Sigmoid colon (tissue), 7 donors: ENCODE measurements at places on chromosomes 4 and X. TPM values are rescaled to one million over a fixed set of nuclear protein-coding genes. Genes with fewer than 3 reads are reported as not detected.

The RNF212 gene
- total RNA-seq, result 8.9 TPM

The LANCL3 gene
- 7.2 TPM for total RNA-seq

The ASB11 gene
- total RNA-seq, result not detected

The CLIC2 gene
- 21.0 TPM for total RNA-seq

- H3K27me3 ChIP-seq, result no peaks in the 10 kb centered on the region
- H3K36me3 ChIP-seq, result no peaks in the 10 kb centered on the region
- H3K4me3 ChIP-seq, result no peak overlapping the region
- DNase-seq, result no peak
Observed at GRCh38 chrX:17242470-17242869, 132.5 kb upstream of the NHS start.

GRCh38 chr4:129453524-129454200 is 357.7 kb downstream of the C4orf33 start:
- no peaks in the 10 kb centered on the region for H3K4me1 ChIP-seq
- H3K27ac ChIP-seq, result no peak overlapping the region
- H3K27me3 ChIP-seq, result no peaks in the 10 kb centered on the region
- no peak overlapping the region for H3K4me3 ChIP-seq
- H3K36me3 ChIP-seq, result no peaks in the 10 kb centered on the region

GRCh38 chr4:124974152-124974551 is 261.6 kb upstream of the ANKRD50 start:
- H3K27ac ChIP-seq, result no peak overlapping the region
- no peaks in the 10 kb centered on the region for H3K27me3 ChIP-seq
- H3K36me3 ChIP-seq, result no peaks in the 10 kb centered on the region
- H3K4me1 ChIP-seq, result peaks cover 6% of the 10 kb centered on the region
- no peak overlapping the region for H3K4me3 ChIP-seq

- no peak overlapping the region for H3K4me3 ChIP-seq
- no peak for DNase-seq
- no peaks in the 10 kb centered on the region for H3K4me1 ChIP-seq
- H3K27me3 ChIP-seq, result no peaks in the 10 kb centered on the region
- peaks cover 100% of the 10 kb centered on the region for H3K36me3 ChIP-seq
Observed at GRCh38 chr4:56477192-56477702, 9.8 kb downstream of the SRP72 start.

- no peak overlapping the region for H3K4me3 ChIP-seq
- no peaks in the 10 kb centered on the region for H3K27me3 ChIP-seq
- H3K27ac ChIP-seq, result no peak overlapping the region
- H3K36me3 ChIP-seq, result peaks cover 13% of the 10 kb centered on the region
- H3K4me1 ChIP-seq, result no peaks in the 10 kb centered on the region
Observed at GRCh38 chr4:129077326-129077725, 16.0 kb downstream of the SCLT1 start.

DNA sequence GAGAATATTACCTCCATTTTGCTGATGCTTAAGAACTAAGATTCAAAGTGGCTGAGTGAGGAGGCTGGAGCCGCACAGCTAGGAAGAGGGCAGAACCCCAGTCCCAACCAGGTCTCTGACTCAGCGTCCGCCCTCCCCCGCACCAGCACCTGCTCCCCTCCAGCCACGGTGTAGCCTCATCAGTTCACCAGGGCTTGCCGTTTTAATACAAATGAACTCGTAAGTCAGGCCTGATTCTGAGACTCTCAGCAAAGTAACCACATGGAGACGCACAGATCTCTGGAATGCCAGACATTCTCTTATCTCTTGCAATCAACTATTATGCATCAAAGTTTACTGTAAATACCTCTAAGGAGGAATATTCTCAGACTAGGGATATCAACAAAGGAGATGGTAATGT is 52.4 kb downstream of the ENPP6 start:
- H3K27ac ChIP-seq, result no peak overlapping the region
- H3K27me3 ChIP-seq, result no peaks in the 10 kb centered on the region
- no peaks in the 10 kb centered on the region for H3K36me3 ChIP-seq
- peaks cover 7% of the 10 kb centered on the region for H3K4me1 ChIP-seq
- no peak for DNase-seq
- no peak overlapping the region for H3K4me3 ChIP-seq

GRCh38 chrX:45267007-45267406 is 66.3 kb upstream of the DIPK2B start:
- H3K27ac ChIP-seq, result no peak overlapping the region
- H3K4me3 ChIP-seq, result no peak overlapping the region
- H3K27me3 ChIP-seq, result no peaks in the 10 kb centered on the region

DNA sequence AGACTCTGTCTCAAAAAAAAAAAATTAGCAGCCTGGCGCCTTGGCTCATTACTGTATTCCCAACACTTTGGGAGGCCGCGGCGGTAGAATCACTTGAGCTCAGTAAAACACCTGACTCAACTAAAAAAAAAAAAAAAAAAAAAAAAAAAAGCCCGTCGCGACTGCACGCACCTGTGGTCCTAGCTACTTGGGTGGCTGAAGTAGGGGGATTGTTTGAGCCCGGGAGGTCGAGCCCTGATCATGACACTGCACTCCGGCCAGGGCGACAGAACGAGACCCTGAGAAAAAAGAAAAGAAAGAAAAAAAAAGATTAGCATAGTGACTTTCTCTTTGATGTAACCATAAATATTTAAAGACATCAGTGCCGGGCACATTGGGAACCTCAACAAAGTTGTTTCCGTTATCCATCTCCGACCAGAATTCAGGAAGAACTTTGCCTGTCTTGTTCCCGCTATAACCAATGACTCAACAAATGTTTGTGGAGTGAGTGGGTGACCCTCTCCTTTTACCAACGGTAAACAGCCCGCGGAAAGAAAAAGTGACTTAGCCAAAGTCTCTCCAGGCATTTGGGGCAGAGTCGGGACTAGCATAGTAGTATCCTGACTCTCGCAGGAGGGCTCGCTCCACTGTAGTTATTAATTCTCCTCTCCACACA is 553 bp upstream of the MED28 start:
- peak; percentile 76 for DNase-seq
- H3K27me3 ChIP-seq, result no peaks in the 10 kb centered on the region
- no peaks in the 10 kb centered on the region for H3K36me3 ChIP-seq
- H3K4me1 ChIP-seq, result no peaks in the 10 kb centered on the region
- peak overlapping the region; percentile 79 for H3K27ac ChIP-seq

- H3K27ac ChIP-seq, result no peak overlapping the region
- H3K36me3 ChIP-seq, result peaks cover 11% of the 10 kb centered on the region
Observed at GRCh38 chr4:88037447-88037846, 30.0 kb downstream of the PKD2 start.

DNA sequence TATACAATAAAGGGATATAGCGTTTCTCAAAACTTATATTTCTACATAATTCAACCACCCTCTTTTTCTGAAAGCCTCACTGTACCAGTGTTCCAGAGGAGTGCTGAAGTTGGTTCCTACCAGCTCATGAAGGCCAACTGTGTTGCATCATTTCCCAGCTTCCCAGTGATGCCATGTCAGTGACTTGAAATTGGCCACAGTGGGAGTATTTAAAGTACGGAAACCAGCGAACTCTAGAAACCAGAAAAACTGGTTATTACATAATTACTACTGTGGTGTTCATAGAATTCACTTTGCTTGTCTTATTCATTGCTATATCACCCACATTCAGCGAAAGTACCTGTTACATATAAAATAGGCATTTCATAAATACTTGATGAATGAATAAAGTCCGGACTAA is 135.4 kb downstream of the GC start:
- DNase-seq, result no peak
- no peaks in the 10 kb centered on the region for H3K36me3 ChIP-seq
- H3K27me3 ChIP-seq, result no peaks in the 10 kb centered on the region
- H3K27ac ChIP-seq, result no peak overlapping the region
- H3K4me3 ChIP-seq, result no peak overlapping the region

DNA sequence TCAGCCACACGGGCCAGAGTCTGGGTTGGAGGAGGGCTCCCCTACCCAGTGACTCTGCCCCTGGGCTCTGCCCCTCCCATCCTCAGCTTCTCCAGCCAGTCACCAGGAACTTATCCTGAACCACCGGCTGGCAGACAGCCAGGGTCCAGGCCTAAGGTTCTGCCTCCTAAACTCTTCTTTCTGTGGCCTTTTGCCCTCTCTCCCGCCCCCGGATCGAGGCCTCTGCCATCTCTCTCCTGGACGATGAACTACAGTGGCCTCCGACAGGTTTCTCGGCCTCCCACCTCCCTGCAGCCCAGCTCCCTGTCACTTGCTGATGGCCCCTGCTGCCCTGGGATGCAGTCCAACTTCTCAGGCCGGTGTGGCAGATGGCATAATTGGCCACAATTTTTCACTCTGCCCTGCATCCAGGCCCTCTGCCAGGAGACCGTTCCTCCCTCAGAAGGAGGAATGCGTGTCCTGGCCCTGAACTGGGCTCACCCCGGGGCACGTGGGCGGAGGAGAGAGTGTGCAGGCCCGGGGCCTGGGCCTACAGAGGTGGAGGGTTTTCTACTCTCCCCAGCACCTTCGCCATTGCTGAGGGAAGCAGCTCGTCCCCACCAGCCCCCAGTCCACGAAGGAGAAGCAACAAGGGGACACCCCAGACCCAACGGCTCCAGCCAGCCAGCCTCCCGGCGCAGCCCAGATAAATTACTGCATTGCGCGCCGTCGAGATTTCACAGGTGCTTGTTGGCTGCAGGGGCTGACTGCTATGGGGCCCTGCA is 81.9 kb upstream of the LRPAP1 start:
- no peaks in the 10 kb centered on the region for H3K4me1 ChIP-seq
- no peaks in the 10 kb centered on the region for H3K36me3 ChIP-seq
- peak; percentile 44 for DNase-seq
- H3K27ac ChIP-seq, result no peak overlapping the region

- H3K4me1 ChIP-seq, result no peaks in the 10 kb centered on the region
- no peak overlapping the region for H3K4me3 ChIP-seq
- DNase-seq, result no peak
- no peaks in the 10 kb centered on the region for H3K36me3 ChIP-seq
- H3K27ac ChIP-seq, result no peak overlapping the region
- H3K27me3 ChIP-seq, result no peaks in the 10 kb centered on the region
Observed at GRCh38 chr4:148333265-148333664, 108.9 kb downstream of the NR3C2 start.

DNA sequence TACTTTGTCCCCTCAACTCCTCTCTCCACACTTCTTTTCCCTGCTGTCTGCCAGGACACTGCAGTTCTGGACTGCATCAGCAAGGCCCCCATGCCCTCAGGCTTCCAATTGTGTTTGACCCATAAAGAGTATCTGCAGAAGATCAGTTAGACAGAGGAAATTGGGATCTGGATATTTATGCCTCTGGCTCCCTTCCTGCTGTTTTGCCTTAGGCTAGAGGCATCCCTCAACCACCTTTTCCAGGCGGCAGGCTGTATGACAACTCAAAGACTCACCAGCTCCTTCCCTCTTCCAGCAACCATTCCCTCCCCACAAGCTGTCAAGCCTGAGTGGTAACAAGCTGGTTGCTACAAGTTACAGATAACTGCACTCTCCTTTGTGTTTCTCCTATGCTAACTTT is 66.4 kb upstream of the NDP start:
- H3K36me3 ChIP-seq, result no peaks in the 10 kb centered on the region
- no peaks in the 10 kb centered on the region for H3K4me1 ChIP-seq
- DNase-seq, result no peak
- no peak overlapping the region for H3K4me3 ChIP-seq
- H3K27ac ChIP-seq, result no peak overlapping the region
- no peaks in the 10 kb centered on the region for H3K27me3 ChIP-seq

DNA sequence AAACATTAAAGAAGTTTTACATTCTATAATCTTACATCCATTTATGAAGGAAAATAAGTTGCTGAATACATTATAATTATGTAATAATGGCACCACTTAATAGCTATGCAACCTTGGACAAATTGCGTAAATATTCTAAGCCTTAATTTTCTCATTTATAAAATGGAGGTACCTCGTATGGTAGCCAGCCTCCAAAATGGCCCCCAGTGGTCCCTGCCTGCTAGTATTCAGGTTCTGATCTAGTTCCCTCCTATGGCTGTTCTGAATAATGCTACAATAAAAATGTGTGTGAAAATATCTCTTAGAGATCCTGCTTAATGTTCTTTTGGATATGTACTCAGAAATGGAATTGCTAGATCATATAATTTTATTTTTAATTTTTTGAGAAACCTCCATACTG is 11.0 kb upstream of the NKX3-2 start:
- DNase-seq, result no peak
- H3K27me3 ChIP-seq, result no peaks in the 10 kb centered on the region
- H3K4me1 ChIP-seq, result no peaks in the 10 kb centered on the region
- H3K27ac ChIP-seq, result no peak overlapping the region
- H3K36me3 ChIP-seq, result no peaks in the 10 kb centered on the region
- H3K4me3 ChIP-seq, result no peak overlapping the region

GRCh38 chr4:13117185-13117584 is 367.0 kb downstream of the RAB28 start:
- H3K4me3 ChIP-seq, result no peak overlapping the region
- no peaks in the 10 kb centered on the region for H3K36me3 ChIP-seq
- no peak for DNase-seq
- no peak overlapping the region for H3K27ac ChIP-seq

GRCh38 chr4:123325241-123325681 is 71.3 kb upstream of the SPRY1 start:
- no peak for DNase-seq
- H3K36me3 ChIP-seq, result no peaks in the 10 kb centered on the region
- no peak overlapping the region for H3K4me3 ChIP-seq
